ENCODE measurements at places on chromosomes 7 and 10.

DNA sequence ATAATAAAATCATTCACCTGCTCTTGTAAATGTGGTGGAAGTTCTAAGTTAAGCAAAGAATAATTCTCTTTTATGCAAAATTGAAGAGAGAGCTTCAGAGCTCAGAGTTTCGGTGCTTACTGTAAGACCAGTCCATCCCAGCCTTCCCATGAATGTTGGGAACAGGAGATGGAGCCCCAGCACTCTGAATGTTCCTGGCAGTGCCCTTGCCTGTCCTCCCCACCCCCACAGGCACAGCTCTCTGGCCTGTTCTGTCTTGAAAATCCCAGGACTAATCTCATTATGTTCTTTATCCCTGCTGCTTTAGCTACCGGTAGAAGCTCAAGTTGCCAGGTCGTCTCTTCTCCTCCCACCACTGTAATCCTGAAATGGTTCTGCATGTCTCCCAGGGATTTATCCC is 29.1 kb upstream of the LHFPL3 start:
- no peak for DNase-seq

DNA sequence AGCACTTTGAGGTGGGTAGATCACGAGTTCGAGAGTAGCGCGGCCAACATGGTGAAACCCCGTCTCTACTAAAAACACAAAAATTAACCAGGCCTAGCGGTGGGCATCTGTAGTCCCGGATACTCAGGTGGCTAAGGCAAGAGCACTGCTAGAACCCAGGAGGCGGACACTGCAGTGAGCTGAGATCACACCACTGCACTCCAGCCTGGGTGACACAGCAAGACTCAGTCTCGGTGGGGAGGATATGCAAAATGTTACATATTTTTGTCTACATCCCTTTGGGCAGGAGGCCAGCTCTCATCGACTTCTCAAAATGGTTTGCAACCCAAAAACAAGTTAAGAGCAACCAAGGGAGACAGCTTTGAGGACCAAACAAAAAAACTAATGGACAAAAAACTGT is 8.2 kb downstream of the ATE1 start:
- no peak for DNase-seq

DNA sequence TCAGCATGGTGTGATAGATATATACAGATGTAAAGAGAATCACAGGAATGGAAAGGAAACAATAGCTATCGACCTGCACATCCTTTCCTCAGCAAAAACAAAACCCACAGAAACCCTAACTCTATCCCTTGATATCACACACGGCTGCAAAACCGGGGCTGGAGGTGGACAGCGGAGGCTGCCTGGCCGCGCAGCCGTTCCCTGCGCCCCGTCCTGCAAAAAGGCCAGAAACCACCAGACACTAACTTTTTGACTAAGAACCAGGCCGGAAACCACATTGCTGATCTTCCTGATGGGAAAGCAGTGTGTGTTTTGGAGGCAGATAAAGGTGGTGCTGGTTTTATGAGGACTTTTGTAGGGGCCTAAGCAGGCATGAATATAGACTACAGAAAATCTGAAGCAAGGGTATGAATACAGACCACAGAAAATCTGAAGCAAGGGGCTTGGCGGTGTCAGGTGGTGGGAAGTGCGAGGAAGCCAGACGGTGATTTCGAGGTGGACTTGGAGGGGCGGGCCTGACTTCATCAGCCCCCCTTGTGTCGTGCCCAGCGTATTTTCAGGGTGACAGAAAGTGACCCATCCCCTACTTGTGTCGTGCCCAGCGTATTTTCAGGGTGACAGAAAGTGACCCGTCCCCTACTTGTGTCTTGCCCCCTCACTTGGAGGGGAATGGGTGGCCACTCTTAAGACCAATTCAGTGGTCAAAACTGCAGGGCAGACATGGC is 123.3 kb downstream of the WDR37 start:
- DNase-seq, result no peak

DNA sequence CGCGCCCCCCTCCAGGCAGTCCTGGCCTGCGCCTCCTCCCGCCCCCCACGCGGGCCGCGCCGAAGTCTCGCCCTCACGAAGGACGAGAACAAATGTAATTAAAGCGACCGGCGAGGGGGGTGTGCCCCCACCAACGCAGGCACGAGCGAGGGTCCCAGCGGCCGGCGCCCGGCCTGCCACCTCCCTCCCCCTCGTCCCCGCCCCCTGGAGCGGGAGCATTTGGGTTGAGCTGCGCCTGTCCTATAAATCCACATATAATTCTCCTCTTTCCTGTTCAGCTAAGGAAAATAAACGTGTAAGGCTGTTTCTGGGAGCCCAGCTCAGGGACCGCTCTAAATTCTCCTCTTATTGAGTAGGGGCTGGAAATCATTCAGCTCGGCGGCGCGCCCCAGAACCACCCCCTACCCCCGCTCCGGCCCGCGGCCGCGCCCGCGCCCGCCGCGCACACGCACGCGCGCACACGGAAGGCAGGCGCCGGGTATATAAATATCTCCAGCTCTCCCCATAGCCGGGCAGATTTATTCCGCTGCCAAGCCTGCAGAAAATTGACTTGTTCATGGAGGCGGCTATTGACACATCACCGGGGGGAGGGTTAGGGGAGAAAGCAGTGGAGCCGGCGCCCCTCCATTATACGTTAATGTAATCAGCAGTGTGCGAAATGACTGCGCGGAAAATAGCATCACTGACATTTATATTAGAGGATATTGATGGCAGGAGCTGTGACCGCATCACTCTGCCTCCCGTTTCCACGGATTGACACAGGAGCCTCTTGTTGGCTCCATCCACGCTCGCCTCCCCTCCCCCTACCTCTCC is 61.6 kb upstream of the BTRC start:
- no peak for DNase-seq

DNA sequence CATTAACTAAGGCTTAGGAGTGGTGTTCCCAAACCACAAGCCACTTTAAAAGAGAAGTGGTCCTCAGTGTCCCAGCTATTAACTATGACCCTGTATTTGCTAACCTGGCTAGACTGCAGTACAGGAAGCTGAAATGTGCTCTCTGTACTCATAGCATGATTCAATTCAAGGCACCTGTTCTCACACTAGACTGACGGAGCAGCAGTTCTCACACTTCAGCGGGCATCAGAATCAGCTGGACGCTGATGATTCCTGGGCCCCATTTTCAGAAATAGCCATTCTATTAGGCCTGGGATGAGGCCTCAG is 24.5 kb upstream of the MSRB2 start:
- DNase-seq, result no peak

GRCh38 chr7:105682341-105683060 is 101.2 kb upstream of the EFCAB10 start:
- no peak for DNase-seq

DNA sequence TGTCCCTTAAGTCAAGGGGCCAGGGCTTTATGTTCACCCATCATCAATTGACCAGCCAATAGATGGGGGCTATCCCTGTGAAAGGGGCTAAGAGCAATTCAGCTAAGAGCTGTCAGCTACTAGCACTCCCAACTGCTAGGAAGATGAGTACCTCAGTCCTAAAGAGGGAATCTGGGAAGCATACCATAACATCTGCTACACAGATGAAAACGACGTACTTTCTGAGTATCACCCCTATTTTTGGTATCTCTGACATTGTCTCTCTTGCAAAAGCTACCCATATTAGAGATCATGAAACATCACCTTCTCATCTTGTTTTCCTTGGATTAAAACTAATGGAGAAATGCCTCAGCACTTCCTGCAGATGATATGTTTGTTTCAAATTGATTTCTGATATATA is 7.5 kb upstream of the SMNDC1 start:
- DNase-seq, result no peak

DNA sequence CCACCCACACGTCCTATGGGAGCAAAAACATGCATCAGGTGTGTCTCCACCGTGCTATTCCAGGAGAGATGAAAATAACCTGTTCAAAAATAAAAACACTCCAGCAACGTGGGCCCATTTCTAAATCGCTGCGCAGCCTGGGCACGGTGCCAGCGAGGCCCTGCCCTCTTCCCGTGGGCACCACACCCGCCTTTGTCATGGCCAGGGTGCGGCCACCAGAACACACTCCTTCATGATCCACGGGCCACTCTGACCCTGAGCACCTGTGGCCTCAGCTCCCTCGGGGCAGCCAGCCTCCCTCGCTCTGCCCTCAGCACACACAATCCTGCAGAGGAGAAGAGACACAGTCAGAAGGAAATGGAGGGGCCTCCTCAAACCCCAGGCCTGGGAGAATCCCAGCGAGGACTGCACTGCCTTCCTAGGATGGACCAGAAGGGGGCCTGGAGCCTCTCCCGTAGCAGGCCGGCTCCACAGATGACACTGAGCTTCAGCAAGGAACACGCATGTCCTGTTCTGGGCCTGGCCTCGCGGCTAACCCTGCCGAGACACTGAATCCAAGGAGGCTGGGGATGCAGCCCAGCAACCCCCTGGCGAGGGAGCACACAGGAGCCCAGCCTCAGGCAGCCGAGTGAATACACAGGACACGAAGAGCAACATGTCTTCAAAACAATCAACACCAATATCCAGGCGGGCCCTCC is 169.0 kb downstream of the MAD1L1 start:
- DNase-seq, result no peak

DNA sequence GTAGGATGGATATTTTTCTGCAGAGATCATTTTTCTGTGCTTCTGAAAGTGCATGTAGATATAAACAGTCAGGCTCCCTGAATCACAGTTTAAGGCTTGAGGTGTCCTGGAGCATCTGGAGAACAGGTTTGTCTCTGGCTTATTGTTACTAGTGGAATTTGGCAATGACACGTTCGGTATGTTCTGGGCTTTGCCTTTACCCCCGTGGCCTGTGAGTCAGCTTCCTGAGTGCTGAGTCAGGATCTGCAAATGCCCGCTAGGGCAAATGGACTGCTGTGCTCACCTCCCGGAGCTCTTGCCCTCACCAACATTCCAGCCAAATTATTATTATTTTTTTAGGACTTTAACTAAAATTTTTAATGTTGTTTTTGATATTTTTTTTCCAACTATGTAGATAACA is 192.5 kb upstream of the PRSS1 start:
- no peak for DNase-seq

DNA sequence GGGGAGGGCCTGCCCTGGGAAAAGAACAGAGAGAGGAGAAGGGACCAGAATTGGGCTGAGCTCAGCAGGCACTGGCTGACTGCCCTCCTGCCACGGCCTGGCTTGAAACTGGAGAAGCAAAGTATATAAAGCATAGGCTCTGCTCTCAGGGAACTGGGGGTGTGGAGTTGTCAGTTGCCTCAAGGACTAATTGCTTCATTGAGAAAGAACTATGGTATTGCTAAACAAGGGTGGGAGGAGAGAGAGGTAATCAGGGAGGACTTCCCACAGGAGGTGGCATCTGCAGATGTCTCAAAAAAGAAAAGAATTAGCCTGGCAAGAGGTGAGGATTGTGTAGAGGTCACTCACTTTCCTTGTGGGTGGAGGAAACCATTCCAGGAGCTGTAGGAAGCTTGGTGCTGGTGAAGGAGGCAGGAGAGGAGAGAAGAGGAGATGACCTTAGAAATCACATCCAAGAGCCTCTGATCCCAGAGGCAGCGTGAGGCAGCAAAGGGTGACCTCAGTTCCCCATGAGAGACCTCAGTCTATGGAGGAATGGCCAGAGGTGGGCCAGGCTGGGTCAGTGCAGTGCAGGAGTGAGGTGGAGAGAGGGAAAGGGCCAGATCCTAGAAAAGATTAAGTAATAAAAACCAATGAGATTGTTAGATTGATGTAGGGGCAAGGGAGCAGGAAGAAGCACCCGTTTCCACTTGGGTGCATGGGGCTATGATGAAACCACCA is 2.4 kb downstream of the PILRB start:
- DNase-seq, result no peak

GRCh38 chr7:148698397-148699023 is at the start of gene CUL1:
CUL1 (plus strand) TSS chr7:148698903; CDS start chr7:148730123, 31,220 bp downstream.
- peak; percentile 68 for DNase-seq

- no peak for DNase-seq
Measured at GRCh38 chr10:44742248-44742647, 168.9 kb upstream of the TMEM72 start.

DNA sequence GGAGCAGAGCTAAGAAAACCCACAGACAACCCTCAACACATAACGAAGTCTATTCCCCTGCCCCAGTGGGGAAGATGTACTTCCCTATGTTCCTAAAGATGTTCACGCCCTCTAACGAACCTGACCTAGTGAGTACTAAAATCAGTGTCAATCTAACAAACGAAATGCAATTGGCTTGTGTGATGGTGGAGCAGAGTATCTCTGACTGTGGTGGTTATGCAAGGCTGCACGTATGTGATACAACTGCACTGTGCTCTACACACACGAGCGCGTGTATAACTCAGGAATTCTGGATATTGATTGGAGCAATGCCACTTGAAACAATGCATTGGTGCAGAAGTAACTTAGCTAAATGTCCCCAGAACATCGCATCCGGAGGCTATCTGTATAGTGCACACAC is 1.3 kb downstream of the ANKRD16 start:
- no peak for DNase-seq

DNA sequence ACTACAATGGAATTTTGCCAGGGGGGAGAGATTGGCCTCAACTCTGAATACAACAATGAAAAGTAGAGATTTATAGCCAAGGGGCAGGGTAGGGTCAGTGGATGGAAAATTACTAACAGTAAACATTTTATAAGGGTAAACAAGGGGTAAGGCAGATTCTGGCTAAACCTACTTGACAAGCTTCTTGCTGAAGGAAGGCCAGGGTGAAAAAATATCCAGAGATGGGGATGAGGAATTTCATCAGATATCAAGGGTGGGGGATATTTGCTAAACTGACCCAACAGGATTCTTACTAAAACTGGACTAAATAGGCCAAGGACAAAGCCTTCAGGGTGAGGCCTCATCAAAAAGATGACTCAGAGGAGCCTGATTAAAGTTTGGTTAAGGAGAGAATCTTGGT is 156.3 kb downstream of the RTKN2 start:
- no peak for DNase-seq

GRCh38 chr7:74379938-74380337 is 73.8 kb upstream of the GTF2IRD1 start:
- no peak for DNase-seq

- DNase-seq, result no peak
Measured at GRCh38 chr7:27958933-27959548, 219.1 kb downstream of the TAX1BP1 start.

DNA sequence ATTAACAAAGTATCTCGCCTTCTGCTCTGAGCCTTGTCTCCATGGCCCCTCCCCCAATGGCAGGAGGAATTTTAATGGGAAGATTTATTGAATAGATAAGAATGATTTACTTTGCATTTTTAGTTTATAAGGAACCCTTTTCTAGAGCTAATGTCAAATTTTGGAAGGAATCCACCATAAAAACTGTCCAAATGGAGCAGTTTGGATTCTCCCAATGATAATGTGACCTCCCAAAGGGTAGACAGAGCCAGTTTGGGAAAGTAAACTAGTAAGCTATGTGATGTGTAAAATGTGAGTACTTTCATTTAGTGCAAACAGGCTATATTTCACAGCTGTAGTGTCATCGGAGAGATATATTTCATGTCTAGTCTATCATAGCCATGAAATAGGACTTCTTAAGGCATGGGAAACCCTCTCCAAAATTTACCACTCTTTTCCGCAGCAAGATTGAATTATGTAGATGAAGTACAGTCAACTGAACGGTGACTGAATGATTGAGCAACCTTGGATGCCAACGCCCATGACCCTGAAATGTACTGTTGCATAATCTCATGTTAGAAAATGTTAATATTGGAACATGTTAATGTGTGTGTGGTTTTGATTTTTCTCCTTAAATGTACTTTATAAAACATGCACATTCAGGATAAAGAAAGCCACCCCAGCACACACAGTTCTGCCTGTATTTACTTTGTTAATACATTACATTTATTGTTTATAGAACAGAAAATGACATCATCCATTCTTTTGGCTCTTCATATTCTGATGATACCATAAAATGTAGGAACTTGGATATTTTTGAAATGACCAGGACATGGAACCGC is 140.6 kb downstream of the NRP1 start:
- DNase-seq, result no peak

GRCh38 chr7:127973832-127974231 is 57.4 kb downstream of the LRRC4 start:
- DNase-seq, result no peak
